ENCODE measurements at places on chromosomes 11 and 22.

DNA sequence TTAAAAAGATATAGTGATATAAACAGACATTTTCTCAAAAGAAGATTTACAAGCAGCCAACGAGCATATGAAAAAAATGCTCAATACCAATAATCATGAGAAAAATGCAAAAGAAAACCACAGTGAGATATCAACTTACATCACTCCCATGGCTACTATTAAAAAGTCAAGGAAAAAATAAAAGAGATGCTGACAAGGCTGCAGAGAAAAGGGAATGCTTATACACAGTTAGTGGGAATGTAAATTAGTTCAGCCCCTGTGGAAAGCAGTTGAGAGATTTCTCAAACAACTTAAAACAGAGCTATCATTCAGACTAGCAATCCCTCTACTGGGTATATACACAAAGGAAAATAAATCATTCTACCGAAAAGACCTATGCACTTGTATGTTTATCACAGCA is 97.1 kb upstream of the CARD18 start:
- DNase-seq: no peak

GRCh38 chr11:109552376-109552775 is 130.4 kb downstream of the C11orf87 start:
- no peak for DNase-seq

DNA sequence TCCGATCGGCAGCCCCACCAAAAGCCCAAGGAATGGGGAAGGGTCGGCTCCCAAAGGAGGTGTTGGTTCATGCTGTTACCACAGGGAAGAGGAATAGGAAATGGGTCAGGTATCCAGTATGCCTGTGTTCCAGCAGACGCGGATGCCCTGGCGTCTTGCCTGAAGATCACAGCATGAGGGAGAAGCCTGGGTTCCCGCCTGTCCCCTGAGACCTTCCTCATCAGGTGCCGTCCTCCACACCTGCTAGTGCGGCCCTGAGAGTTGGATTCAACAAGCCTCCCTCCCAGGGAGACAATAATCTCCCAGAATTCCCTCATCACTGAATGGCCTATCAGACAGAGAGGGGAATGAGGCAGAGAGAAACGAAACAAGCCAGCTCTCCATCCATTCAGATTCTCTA is 92.2 kb downstream of the SPATA19 start:
- DNase-seq: no peak

DNA sequence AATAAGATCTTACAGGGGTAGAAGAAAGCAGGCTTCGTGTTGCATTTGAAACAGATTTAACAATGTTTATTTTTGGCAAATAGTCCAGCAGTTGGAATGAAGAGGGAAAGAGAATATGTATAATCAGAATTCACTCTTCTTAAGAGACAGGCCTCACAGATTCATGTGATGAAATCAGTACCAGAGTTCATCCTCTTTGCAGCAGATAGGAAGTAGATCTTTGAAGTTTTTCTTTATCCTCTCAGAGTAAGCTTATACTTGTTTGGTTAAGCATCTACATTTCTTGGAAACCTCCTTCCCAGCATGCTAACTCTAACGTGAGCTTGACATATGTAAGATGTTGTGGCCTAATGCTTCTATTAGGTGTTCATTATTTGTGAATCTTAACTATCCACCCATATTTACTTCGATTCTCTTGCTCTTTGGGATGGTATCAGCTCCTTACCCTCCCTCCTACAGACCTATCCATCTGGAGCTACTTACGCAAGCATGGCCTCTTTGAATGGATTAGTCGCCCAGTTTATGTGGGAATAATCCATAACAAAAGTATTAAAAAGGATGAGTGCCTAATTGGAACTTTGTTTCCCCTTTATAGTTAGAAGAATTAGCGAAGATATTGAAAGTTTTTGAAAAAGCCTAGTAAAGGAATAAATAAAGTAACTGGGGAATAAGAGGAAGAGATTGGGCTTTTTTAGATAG is 80.1 kb downstream of the PRMT3 start:
- DNase-seq: no peak

- DNase-seq: no peak
These were observed 4.7 kb downstream of the ANO1 start for GRCh38 chr11:70082829-70083228.

DNA sequence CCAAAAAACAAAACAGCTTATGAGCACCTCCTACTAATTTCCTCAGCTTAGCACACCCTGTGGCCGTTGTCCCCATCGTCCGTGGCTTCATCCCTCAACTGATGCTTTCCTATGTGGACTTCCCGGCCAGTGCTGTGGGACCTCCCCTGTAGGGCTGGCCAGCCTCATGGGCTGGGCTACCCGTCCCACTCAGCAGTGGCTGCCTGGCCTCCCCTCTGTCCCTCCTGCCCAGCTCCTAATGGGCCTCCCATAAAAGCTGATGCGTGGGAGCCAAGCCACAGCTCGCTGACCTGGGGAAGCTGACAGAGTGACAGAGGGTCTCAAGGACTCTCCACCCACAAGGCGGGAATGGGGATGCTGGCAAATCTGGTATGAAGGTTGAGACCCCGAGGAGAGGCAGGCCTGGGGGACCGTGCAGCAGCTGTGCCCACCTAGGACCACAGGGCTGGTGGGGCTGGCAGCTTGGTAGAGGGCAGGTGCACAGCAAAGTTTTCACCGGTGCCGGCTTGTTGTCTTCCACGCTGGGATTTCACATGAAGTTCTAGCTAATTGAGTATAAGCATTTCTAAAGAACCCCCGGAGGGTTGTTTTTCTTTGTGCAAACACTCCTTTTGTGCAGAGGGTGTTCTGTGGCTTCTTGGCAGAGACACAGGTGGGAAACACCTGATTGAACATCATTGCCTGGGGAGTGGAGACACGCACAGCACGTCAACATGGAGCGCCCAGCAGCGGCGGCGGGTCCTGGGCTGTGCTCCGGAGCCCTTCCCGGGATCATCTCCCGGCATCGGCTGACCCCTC is 23.2 kb downstream of the TBX1 start:
- no peak for DNase-seq

GRCh38 chr11:6682936-6683861 is at the start of gene MRPL17:
Gene MRPL17, minus strand, starts transcription at chr11:6683340. Its CDS starts 44 bp downstream, at chr11:6683296.
- DNase-seq: peak; percentile 96

- DNase-seq: no peak
These were observed 30.5 kb upstream of the TTLL12 start for GRCh38 chr22:43217285-43218030.

GRCh38 chr11:69468221-69468620 is 13.2 kb upstream of the LINC01488 start:
- no peak for DNase-seq

- no peak for DNase-seq
These were observed 32.9 kb upstream of the FLI1 start for GRCh38 chr11:128660947-128661346.

DNA sequence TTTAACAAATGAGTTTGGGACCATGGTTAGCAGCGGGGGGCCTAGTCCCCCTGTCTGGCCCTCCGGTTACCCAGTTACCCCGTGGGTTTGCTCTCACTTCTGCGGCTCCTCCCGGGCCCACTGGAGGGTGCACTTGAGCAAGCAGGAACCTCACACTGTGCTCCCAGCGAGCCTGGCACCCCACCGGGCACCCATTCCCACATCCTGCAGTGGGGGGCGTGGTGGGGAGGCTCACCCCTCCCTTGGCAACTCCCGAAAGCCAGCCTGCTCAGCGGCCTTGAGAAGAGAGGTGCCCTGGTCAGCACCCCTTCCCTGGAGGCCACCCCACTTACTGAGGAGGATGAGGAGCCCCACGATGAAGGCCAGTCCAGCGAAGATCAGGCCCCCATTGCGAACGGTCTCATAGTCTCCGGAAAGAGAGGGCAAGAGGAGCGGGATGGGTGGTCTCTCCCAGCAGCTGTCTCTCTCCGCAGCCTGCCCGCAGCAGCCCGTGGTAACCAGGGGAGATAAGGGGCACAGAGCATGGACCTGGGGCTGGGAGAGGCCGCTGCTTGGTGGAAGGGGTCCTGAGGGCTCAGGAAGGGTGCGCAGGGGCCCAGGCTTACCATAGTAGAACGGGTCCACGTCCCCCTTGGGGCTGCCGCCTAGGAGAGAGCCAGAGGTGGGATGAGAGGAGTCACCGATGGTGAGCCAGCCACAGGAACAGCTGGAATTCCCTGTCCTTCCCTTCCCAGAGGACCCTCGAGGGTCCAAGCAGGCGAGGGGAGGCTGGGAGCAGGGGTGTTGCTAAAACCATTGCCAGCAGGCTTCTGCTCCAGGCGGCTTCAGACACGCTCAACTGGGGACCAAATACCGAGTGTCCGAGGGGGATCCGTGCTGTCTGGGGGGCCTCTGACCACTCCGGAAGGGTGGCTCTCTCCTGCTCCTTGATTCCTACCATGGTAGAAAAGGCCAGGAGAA is 2.2 kb downstream of the FXYD2 start:
- peak; percentile 48 for DNase-seq

- DNase-seq: no peak
These were observed 116.0 kb upstream of the DDI1 start for GRCh38 chr11:103920449-103920848.

DNA sequence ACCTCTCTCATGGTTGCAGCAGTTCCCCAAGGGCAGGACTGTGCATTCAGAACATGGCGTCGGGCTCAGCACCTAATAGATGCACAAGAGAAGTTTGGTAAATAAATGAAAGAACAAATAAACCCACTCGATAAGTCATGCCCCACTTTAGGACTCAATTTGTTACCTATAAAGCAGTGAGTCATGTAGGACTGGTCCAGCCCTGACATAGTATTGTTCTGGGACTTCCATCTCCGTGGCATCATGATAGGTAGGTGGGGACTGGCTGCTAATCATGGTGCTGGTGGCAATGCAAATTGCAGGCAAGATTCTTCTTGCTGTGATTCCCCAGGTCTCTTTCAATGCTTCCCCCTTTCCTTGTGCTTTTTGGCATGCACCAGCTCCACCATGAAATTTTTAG is 118.2 kb upstream of the CSNK2A3 start:
- no peak for DNase-seq

GRCh38 chr22:25735650-25736049 is 6.3 kb upstream of the MYO18B start:
- DNase-seq: no peak

- no peak for DNase-seq
These were observed 86.1 kb upstream of the SEPTIN5 start for GRCh38 chr22:19628038-19628776.

- DNase-seq: no peak
These were observed 1299.3 kb downstream of the TBC1D22A start for GRCh38 chr22:48061726-48062125.

GRCh38 chr22:29009148-29009547 is 52.5 kb downstream of the C22orf31 start:
- DNase-seq: no peak

GRCh38 chr11:104522650-104523049 is 358.7 kb upstream of the PDGFD start:
- DNase-seq: no peak

- DNase-seq: no peak
These were observed 944.3 kb downstream of the BRD1 start for GRCh38 chr22:48883211-48883960.

DNA sequence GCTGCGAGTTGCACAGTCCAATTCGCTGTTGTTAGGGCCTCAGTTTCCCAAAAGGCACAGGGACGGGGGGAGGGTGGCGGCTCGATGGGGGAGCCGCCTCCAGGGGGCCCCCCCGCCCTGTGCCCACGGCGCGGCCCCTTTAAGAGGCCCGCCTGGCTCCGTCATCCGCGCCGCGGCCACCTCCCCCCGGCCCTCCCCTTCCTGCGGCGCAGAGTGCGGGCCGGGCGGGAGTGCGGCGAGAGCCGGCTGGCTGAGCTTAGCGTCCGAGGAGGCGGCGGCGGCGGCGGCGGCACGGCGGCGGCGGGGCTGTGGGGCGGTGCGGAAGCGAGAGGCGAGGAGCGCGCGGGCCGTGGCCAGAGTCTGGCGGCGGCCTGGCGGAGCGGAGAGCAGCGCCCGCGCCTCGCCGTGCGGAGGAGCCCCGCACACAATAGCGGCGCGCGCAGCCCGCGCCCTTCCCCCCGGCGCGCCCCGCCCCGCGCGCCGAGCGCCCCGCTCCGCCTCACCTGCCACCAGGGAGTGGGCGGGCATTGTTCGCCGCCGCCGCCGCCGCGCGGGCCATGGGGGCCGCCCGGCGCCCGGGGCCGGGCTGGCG is at the start of gene BCR:
Gene BCR, plus strand, starts transcription at position 209 of the 592 bp plus-strand sequence. CDS start 452 bp downstream, outside the sequence.
- peak; percentile 55 for DNase-seq

DNA sequence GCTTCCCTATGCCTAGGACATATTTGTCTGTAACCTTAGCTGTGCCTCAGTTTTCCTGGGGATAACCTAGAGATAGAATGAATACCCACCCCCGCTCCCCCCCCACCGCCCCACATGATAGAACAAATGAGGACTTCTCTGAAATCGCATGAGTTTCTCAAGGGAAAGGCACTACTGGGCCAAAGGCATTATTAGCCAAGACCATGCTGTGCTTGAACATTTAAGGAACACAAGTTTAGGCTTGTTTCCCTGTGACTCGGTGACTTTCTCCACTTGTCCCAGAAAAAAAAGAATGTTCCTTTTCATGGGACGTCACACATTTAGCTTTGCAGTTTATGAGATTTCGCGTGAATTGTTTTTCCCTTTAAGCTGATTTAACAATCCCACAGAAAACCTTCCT is 51.4 kb upstream of the CRTAM start:
- DNase-seq: no peak

DNA sequence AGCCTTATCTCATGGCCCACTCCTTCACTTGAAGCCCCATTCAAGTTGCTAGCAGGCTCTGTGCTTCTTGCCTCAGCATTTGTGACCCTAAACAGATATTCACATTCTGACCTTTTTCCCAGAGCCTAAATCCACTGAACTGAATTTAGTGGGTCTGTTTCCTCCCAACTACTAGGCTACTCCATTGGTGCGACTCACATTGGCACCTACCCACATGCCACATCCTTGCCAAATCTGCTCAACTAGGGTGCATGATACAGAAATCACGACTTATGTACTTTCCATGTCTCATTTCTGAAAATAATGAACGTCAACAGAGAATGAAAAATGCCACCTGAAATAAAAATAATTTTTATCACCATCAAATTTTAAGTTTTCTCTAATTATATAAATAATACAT is 8.4 kb upstream of the MMP12 start:
- DNase-seq: no peak

DNA sequence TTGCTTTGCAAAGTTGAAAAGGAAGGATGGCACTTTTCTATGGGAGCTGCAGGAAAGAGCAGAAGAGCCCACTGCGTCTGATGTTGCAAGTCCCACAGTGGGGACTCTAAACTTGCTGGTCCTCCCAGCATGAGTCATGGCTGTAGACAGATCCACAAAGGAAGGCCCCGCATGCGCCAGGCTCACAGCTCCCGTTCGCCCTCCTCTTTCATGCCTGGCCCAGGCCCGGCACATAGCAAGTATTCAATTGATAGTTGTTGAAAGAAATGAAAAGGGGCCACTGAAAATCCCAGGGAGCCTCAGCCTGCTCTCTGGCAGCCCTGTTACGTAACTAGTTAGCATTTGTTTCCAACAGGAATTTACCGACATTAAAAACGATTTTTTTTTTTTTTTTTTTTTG is 18.9 kb downstream of the AP1B1 start:
- no peak for DNase-seq

- DNase-seq: no peak
These were observed 347.3 kb upstream of the RAG2 start for GRCh38 chr11:36945384-36945783.

Data from stimulated activated CD4-positive, alpha-beta T cell treated with anti-CD3 and anti-CD28 coated beads, Interleukin-15, amount 100 ng/mL, for 1 hour (primary cell).